ENCODE measurements at places on chromosomes 6 and 20.

DNA sequence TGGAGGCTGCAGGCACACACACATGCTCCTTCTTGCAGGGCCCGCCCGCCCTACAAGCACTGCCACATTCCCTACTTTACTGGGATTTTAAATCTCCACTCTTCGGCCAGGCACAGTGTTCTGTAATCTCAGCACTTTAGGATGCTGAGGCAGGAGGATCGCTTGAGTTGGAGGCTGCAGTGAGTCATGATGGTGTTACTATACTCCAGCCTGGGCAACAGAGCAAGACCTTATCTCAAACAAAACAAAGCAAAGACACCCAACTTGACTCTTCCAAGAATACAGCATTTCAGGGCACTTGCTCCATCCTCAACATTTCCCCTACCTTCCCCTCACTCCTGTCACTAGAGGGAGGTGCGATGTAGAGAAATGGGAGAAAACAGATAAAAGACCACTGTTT, 194.0 kb downstream of the MYLK4 start:
- peaks cover 38% of the 10 kb centered on the region for H3K4me1 ChIP-seq
- no peaks in the 10 kb centered on the region for H3K36me3 ChIP-seq
- no peak overlapping the region for H3K27ac ChIP-seq
- DNase-seq, result no peak
- H3K27me3 ChIP-seq, result no peaks in the 10 kb centered on the region
- H3K4me3 ChIP-seq, result no peak overlapping the region

DNA sequence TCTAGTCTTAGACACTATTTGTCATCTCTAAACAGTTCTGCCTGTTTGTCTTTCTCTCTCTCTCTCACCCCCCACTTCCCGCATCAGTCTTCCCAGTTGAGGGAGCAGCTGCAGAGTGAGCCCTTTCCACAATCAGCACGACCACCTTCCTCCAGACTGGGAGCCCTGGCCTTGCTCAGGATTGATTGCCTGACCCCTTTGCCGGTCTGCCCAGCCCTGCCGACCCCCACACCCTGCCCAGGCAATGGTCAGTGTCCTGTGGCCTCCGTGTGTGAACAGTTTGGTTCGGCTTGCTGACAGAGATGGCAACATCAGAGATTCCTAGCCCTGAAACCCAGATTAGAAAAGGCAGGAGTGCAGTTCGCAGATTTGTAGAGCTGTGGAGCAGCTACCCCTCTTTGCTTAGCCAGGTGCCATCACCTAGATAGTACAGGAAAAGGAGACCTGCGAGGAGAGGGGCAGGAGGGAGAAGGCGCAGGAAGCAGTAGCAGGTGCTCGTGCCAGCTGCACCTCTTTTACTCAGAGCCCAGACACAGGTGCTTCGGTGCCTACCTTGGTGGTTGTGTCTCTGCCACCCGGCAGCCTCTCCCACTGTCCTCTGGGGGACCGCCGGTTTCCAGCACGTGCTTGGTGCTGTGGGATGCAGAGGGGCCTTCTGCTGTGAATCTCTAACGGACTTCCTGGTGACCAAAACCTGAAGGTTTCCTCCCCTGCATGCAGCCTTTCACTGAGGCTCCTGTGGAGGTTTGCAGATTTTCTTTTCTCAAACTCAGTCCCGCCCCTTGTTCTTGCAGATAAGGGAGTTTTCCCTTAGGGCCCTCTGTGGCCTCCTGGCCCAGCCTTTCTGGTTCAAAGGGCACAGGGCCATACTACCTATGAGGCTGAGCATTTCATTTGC, 92.4 kb downstream of the SCML4 start:
- H3K4me3 ChIP-seq, result no peak overlapping the region
- DNase-seq, result no peak
- no peak overlapping the region for H3K27ac ChIP-seq
- H3K36me3 ChIP-seq, result no peaks in the 10 kb centered on the region
- H3K4me1 ChIP-seq, result no peaks in the 10 kb centered on the region
- H3K27me3 ChIP-seq, result peaks cover 42% of the 10 kb centered on the region

DNA sequence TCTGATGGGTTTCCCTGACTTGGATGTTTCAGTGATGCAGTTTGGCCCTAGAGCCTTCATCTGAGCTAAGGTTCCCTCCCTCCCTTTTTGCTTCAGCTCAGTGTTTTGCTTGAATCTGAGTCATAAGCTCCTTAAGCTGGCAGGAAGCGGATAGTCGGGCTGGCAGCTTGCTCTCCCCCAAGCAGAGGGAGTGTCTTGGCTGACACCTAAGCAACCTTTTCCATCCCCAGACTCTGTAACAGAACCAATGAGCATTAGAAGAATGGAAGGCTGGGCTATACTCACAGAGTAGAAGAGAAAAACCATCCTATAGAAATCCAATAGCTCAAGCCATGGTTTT, 98.3 kb downstream of the HAO1 start:
- peaks cover 9% of the 10 kb centered on the region for H3K4me1 ChIP-seq
- no peak overlapping the region for H3K27ac ChIP-seq
- H3K27me3 ChIP-seq, result no peaks in the 10 kb centered on the region

DNA sequence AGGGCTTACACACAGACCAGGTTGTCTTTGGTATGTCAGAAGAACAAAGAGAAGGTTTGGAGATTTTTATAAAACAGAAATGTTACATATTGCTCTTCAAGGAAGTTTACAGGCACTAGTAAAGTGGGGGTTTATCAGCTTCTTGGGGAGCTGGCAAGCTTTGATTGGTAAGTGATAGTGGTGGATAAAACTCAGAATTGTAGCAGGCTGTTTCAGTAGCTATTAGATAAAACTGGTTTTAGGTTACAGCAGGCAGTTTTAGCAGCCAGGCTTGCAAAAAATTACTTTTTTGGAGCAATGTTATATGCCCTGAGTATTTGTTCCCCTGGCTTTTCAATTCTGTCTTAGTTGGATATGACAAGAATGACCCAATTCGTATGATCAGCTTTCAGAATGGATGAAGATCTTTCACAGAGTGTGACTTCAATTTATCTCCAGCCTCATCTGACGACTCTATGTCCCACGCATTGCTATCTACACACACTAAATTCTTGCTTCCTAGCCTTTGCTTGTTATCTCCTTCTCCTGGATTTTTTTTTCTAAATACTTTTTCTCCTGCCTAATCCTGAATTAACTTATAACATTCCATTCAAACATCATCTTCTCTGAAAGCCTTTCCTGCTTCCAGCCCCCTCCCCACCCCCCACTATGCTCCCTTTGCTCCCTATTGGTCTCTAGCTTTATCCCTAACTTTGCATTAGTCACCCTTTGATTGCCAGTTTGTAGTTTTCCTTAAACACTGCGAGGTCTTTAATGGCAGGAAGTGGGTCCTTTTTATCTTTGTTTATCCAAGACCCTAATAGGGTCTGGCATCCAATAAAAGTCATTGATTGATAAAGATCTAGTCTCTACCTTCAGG, 1.0 kb upstream of the TOMM34 start:
- H3K27me3 ChIP-seq, result no peaks in the 10 kb centered on the region
- peaks cover 50% of the 10 kb centered on the region for H3K4me1 ChIP-seq
- peak overlapping the region; percentile 75 for H3K27ac ChIP-seq
- DNase-seq, result no peak
- peaks cover under 1% of the 10 kb centered on the region for H3K36me3 ChIP-seq
- H3K4me3 ChIP-seq, result no peak overlapping the region

DNA sequence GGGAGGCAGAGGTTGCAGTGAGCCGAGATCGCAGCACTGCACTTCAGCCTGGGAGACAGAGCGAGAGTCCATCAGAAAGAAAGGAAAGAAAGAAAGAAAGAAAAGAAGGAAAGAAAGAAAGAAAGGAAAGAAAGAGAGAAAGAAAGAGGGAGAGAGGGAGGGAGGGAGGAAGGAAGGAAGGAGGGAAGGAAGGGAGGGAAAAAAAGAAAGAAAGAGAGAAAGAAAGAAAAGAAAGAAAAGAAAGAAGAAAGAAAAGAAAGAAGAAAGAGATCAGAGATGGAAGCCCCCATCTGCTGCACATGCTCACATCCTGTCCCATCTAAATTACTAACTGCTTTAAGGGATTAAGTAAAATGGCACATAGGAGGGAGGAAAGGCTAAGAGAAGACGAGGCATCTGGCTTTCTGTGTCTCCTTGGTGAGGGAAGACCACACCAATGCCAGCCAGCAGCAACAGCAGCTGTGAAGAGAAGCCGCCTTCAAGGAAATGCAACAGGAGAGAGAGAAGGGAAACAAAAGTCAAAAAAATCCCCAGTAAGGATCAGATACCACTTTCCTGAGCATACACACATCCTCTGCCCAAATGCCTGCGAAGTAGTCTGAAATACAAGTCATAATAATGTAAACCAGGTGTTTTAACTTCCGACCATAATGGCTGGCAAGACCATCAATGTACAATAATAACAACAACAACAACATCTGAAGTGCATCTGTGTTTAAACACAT, 300.2 kb upstream of the JARID2 start:
- no peaks in the 10 kb centered on the region for H3K36me3 ChIP-seq
- peaks cover 7% of the 10 kb centered on the region for H3K27me3 ChIP-seq
- H3K27ac ChIP-seq, result no peak overlapping the region
- H3K4me3 ChIP-seq, result no peak overlapping the region

GRCh38 chr6:141337191-141337590, 795.5 kb upstream of the GJE1 start:
- no peak for DNase-seq
- no peaks in the 10 kb centered on the region for H3K36me3 ChIP-seq
- H3K27me3 ChIP-seq, result no peaks in the 10 kb centered on the region
- H3K27ac ChIP-seq, result no peak overlapping the region

- no peaks in the 10 kb centered on the region for H3K36me3 ChIP-seq
- DNase-seq, result no peak
Observed at GRCh38 chr20:40082436-40082835, 606.6 kb downstream of the MAFB start.

Data from mesothelial cell of epicardium (in vitro differentiated cells).